ENCODE measurements at places on chromosomes 3 and 15.

DNA sequence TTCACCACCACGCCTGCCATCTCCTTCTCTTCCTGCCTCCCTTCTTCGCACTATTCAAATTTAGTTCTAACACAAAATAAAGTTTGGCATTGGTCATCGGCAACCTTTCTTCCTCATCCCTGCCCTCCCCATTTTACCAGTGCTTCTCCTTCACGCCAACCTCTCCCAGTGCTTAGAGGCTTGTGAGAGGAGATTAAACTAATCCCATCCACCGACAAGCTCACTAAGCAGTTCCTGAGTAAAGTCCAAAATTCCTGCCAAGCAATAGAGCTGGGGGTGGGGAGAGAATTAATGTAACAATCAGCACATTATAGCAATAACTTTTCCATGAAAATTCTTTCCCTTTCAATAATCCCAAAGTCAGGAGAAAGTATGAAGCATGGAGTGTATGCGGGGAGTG is 157.4 kb upstream of the GMNC start:
- no peak for DNase-seq

DNA sequence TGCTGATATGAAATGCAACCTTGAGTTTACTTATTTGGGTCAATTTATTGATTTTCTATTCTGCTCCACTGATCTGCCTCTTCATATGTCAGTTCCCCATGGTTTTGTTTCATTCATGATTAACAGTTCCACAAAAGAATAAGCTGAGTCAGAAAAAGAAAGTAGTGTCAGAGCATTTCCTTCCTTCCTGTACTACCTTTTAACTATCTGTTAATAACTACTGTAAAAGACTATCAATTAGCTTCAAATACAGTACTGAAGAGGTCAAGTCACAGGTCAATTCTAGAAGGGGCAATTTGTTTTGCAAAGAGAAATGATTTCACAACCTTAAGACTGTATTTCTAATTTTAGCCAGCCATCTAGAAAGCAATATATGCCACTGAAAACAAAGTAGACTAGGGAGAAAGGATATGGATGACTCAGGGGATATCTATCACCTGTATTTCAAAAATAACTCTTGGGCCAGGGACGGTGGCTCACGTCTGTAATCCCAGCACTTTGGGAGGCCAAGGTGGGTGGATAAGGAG is 129.5 kb downstream of the TFDP2 start:
- DNase-seq: no peak

DNA sequence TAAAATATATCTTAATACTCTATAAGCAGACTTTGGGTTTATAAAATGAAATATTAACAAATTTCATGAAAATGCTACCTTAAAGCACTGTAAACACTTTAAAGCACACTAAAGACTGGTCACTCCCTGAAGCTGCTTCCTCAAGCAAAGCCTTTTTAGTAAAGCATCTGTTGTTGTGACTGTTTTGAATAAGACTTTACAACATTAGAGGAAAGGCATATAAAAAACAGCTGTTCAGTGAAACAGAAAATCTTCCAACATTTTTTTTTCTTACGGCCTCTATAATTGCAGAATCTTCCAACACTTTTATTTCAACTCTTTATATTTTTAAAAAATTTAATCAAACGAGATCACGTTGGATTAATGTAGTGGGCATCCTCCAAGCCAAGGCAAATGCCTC is 48.1 kb downstream of the GRK7 start:
- DNase-seq: no peak

- DNase-seq: no peak
Observed at GRCh38 chr3:41198526-41198925, 779 bp upstream of the CTNNB1 start.

- no peak for DNase-seq
Observed at GRCh38 chr15:57540736-57541135, 51.0 kb upstream of the MYZAP start.

DNA sequence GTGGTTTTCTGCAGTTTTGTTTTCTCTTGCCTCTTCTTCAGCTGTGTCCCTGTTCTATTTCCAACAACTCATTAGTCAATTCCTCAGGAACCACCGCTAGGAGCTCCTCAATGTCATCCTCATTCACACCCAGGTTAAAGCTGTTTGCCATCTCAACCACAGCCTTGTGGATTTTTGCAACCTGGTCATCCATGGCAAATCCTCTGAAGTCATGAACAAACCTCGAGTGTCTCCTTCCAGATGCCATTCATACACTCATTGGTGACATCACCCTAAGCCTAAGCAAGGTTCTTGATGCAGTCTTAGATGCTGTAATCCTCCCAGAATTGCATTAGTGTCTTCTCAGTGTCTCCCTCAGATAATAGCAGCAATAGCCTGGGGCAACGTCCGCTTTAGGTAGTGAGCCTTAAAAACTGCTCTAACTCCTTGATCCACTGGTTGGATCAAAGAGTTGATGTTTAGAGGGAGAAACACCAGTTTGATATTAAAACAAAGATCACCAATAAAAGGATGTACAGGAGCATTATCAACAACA is 31.5 kb upstream of the ZNF502 start:
- no peak for DNase-seq

- DNase-seq: no peak
Observed at GRCh38 chr3:71684757-71685386, 40.3 kb downstream of the EIF4E3 start.

GRCh38 chr3:96101006-96101560 is 713.3 kb upstream of the EPHA6 start:
- no peak for DNase-seq

- DNase-seq: no peak
Observed at GRCh38 chr15:99447497-99448371, 118.0 kb upstream of the MEF2A start.

DNA sequence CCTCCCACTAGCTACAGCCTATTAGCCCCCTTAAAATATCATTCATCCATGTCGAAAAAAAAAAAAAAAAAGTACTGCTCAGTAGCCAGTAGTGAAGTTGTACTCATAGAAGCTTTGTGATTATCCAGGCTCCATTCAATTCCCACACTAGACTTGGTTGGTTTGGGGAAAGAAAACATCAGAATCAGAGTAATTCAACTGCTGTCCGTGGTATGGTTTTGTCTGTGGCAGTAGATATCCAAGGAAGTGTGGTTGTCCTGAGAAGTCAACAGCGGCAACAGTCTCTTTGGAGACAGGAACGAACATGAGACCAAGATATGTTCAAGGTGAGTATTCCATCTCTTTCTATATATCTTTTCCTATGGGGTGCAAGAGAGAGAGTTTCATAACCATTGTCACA is 99.2 kb downstream of the GOLIM4 start:
- no peak for DNase-seq

DNA sequence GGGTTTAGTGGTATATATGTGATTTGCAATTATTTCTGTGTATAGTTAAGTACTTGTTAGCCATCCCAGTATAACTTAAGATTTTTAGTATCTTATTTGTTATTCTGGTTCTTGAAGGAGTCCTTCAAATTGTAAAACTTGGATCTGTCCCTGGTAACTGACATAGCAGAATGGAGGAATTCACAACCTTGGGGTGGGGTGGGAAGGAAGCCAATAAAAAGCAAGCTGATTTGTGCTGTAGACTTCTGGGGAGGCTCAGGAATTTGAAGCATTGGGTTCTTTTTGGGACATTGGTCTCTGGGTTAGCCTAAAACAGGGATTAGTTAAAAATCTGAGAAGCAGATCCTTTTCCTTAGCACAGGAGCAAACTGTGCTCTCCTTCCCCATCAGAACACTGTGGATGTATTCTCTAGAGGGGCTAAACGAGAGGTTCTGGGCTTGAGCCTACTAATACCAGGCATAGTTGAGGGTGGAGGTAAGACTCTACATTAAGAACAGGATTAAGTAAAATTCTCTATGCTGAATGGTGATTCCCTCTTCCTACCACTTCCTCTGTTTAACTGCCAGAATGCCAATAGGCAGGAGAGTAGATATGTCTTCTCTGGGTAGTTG is 42.2 kb downstream of the GMPS start:
- no peak for DNase-seq

- no peak for DNase-seq
Observed at GRCh38 chr15:76059320-76060117, at the start of gene TMEM266. Gene TMEM266, plus strand, starts transcription at chr15:76059985. Its CDS starts 74,279 bp downstream, at chr15:76134264.

- DNase-seq: no peak
Observed at GRCh38 chr15:95287720-95288103, 1042.8 kb upstream of the NR2F2 start.

DNA sequence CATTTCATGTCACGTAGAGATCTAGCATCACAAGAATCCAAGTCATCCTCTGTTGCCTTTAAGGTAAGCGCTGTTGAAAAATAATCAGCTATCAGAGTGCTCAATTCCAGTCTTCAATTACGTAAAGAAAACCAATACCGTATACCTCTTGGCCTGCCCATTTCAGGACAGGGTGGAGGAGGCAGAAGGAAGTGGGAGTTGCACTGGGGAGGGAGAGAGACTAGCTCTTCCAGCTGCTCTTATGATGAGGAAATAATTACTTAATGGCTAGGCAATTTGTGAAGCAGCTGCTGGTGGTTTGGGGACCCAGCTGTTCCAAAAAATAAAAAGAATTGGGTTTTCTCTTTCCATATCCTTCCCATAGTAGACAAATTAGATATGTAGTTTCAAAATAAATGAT is 365.8 kb upstream of the MCTP2 start:
- DNase-seq: no peak

DNA sequence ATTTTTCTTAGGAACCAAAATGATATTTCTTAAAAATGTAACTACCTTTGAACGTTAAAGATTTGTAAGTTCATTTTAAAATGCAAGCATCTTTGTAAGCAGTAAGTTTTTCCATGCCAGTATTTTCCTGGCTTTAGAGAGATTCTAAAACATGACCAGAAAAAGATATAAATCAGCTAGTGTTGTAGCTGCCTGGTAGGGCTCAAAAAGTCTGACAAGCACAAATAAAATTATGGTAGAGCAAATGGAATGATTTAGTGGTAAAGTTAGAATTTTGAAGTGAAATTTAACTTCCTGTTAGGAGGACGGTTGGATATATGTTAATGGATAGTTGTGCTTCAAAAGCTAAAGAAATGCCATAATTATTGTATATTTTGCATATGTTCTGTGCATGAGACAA is 29.7 kb downstream of the GABRR3 start:
- no peak for DNase-seq

GRCh38 chr3:29420106-29420505 is 139.2 kb downstream of the RBMS3 start:
- DNase-seq: no peak

DNA sequence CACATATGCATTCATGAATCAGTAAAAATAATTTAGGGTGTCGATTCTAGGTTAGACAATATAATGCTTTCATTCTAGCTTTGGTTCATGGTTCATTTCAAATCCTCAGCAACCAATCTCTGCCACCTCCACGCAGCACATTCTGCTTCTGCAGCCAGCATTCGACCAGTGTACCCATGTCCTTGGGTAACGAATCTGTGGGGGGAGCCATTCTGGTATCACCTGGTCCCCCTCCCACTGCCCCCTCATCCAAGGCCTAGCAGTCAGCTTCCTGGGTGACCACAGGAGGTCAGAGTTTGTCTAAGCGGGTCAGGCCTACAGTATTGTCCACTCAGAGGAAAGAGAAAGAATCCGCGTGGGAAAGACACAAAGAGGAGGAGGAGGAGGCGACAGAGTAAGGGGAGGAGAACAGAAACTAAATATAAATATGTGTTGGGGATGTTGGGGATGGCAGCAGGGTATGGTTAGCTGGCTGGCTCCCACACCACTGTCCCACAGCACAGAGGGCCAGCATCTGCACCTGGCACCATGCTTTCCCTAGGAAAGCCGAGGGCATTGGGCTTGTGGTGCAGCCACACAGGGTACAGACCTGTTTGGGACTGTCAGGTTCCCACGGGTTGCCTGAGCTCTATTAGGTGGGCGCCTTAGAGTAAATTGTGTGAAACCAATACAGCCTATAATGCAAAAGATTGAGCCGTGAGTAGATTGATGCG is 12.1 kb downstream of the PAK6 start:
- no peak for DNase-seq

GRCh38 chr3:127753898-127754410 is 68.4 kb downstream of the MGLL start:
- no peak for DNase-seq

DNA sequence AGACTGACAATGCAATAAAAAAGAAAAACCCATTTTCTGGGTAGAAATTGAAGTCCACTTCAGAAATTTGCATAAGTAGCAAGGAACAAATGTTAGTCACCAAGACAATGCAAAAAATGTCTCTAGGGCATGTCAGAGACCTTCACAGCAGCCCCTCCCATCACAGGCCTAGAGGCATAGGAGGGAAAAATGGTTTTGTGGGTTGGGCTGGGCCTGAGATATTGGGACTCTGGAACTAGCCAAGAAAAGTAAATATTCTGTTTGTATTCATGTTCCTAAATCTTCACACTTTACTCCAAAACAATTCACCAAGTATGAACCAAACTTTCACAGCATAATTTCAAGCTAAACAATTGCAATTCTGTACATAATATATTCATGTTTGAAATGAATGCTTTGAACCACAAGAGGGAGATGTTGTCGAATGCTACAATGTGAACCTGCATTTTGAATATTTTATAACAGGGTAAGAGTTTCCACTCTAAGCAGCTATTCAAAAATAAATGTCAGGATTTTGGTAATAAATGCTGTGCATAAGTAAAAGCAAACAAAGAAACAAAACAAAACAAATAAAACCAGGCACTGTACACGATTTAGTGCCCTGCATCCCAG is 429.2 kb downstream of the OTOL1 start:
- DNase-seq: no peak

GRCh38 chr3:150635526-150635925 is 32.4 kb downstream of the SELENOT start:
- DNase-seq: no peak

DNA sequence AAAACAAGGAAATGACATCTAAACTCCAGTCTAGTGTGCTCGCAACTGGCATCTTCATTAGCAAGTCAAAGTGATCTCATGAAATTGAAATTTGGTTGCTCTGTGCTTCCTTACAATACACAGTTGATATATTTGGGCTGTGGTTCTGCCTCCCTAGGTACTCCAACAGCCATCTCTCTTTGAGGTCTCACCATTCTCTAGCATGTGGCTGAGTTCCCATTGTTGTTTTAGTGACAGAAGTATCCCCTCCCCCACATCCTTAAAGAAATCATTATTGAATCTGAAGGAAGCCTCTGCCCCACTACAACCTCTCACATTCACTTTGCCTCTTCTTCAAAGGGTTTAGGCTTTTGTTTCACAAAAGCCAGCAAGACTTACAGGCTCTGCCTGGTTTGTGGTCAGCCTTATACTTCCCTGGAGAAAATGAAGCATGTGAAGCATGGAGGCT is 516.5 kb downstream of the NLGN1 start:
- no peak for DNase-seq

- DNase-seq: no peak
Observed at GRCh38 chr3:176615826-176616225, 581.5 kb downstream of the TBL1XR1 start.

DNA sequence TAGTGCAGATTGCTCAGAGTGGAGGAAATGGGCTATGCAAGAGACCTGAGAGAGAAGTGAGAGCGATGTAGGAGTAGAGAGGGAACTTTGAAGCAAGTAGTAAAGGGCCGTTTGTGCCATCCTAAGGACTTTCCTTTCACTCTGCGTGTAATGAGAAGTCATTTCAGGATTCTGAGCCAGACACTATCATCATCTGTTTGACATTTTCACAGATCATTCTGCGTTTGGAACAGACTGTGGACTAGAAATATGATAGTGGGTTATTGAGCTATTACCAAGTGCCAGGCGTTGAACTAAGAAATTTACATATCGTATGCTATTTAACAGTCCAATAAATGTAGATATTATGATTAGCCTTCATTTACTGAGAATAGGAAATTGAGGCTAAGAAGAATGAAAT is 150.0 kb upstream of the ROBO2 start:
- no peak for DNase-seq
